Stimulated activated CD4-positive, alpha-beta T cell treated with anti-CD3 and anti-CD28 coated beads, Interleukin-15, amount 100 ng/mL, for 1 hour (primary cell): ENCODE measurements at places on chromosomes 2 and 18.

- no peak for DNase-seq
These were observed 58.2 kb downstream of the BCL2L11 start for GRCh38 chr2:111178730-111179405.

DNA sequence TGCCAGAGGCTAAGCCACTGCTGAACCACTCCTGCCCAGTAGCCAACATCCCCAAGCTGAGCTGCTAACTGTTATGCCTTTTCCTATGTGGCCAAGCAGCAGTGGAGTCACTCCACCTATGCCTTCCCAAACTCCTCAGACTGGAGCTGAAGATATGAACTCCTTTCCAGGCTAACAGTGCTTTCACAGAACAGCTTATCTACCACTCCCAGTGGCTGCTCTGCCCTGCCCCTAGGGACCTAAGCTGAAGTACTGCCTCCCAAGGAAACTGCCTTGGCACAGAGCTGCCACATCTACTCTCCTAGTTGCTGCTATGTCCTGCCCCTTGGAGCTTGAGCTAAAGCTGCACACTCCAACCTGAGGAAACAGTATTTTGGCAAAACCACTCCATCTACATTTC lies 275.9 kb downstream of the RBM43 start:
- DNase-seq, result no peak

DNA sequence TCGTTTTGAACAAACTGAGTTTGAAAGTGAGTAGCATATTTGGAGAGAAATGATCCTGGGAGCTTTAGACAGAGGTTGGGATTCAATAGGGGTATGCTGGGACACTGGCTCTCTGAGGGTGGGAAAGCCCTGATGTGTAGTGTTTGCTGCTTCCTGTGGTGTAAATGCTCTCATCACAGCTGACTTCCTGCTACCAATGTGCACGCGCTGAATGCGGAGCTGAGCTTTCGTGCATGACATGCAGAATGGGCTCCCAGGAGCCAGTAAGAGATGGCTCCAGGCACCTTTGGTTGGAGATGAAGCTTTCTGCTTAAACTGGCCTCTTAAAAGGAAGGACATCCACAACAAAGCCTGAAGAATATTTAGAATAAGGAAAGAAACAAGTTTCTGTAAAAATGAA lies 224.1 kb upstream of the CCDC150 start:
- DNase-seq, result no peak

DNA sequence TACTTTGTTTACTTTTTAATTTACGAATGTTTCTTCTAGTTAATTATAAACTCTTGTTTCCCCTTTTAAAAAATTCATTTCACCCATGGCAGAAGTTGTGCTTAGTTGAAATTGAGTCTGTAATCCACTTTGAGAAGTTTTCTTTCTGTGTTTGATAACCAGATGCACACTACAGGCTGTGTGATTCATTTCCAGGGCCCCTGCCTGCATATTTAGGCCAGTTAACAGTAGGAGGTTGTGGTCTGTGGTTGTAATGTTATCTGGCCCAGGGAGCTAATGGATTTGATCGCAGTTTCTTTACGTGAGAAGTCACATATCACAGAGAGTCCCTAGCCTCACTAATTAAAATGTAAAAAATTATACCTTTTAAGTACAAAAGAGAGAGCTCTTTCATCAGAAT lies 3.3 kb downstream of the CDH7 start:
- DNase-seq, result no peak

DNA sequence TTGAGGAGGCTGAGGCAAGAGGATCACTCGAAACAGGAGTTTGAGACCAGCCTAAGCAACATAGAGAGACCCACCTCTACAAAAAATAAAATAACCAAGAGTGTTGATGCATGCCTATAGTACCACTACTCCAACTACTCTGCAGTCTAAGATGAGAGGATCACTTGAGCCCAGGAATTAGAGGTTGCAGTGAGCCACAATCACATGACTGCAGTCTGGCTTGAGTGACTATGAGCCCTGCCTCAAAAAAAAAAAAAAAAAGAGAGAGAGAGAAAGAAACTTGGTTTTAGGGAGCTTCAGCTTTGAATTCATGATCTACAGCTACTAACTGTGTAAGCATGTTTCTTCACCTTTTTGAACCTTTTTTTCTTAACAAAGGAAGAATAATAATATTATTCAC lies 119.9 kb downstream of the HNMT start:
- DNase-seq, result no peak

DNA sequence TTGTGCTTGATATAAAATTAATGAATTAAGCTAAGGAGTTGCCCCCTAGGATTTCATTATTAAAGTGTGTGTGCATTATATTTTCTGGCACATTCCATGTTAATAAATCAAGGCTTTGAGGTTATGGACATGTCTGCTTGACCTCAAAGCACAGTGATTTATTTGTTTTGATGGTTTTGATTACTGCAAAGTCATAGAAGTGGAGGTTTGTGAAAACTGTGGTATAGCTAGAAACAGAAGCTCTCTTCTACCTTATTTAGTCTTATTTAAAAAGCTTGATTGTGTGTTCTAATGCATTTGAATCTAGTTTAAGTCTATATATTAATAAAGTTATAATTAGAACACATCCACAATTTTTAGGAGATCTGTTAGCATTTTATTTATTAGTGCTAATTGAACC lies 32.2 kb downstream of the DOK6 start:
- DNase-seq, result no peak

GRCh38 chr2:127193164-127193966 lies 26.7 kb downstream of the CYP27C1 start:
- DNase-seq, result no peak

DNA sequence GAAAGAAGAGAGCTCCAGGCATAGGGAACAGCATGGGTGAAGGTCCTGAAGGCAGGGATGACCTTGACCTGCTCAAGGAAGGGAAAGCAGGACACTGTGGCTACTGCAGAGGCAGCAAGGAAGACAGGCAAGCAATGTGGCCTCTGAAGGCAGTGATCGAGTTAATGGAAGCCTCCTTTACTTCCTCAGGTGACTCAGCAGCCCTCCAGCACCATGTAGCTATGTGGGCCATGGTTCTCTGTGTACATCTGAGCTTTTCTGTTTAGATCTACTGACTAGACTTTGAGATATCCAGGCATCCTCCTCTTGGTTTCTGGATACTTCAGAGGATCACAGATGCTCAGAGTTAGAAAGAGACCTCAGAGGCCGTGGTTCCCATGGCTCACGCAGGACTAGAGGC lies 107.3 kb upstream of the PID1 start:
- no peak for DNase-seq

GRCh38 chr2:99881901-99882591 lies 260.3 kb downstream of the AFF3 start:
- DNase-seq, result no peak

DNA sequence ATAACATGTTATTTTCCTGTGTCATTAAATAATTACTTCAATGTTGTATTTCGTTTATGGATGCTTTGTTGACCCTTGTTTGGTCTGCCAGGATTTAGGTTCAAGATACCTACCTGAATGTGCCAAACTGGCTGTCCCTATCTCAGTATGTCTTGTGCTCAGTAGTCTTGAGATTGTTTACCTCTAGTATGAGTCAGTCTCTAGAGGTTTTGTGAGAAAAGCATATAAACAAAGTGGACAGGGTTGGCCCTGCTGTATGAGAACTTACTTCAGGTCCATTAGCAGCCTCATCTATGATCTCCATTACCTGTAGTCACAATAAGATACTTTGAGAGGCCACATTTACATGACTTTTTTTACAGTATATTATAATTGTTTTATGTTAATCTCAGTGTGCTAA lies 17.8 kb downstream of the DDX18 start:
- no peak for DNase-seq

- no peak for DNase-seq
These were observed 718.7 kb upstream of the FAM98A start for GRCh38 chr2:34317797-34318196.

GRCh38 chr18:46452820-46453219 lies 204.2 kb downstream of the LOXHD1 start:
- no peak for DNase-seq

- DNase-seq, result no peak
These were observed 64.2 kb upstream of the THOC1 start for GRCh38 chr18:332007-332406.

DNA sequence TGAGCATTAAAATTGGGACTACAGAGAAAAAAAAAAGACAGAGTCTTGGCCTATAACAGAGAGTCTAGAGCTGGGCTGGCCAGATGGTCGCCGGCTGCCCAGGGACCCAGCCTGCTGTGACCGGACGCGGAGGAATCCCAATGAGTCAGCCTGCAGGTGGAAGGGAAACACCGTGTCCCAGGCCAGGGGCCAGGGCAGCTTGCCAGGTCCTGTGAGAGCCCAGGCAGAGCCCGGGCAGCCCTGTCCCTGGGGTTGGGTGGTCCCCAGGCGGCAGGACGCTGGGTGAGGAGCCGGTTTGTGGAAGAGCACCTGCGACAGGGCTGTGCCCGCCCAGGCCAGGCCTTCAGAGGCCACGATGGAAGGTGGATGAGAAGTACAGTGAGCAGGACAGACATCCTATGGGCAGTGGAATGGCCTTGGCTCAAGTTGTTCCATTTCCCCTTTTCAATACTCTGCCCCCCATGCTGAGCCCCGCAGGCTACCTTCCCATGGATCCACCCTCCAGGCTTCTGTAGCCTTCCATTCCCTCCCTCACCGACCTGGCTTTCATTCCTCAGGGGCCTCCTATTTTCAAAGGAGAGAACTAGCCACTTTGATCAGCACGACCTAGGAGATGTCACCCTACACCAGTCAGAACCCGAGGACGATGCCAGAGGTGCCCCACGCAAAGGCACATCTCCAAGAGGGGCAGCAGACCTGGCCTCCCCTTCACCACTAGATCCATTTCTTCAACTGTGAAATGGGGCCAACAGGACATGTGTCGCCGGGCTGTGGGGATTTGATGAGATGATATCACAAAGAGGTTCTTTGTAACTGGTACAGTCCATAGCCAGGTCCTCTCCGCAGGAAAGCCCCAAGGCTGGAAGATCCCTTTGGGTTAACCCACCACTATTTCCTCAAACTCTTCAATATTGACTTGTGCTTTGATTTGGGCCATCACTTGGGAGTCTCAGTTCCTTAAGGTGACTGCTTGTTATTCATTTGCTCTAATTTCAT lies 87.5 kb downstream of the POLR1A start:
- no peak for DNase-seq

GRCh38 chr2:134074619-134075018 lies 179.3 kb upstream of the MGAT5 start:
- DNase-seq, result no peak

- DNase-seq, result no peak
These were observed 47.9 kb downstream of the EML6 start for GRCh38 chr2:54771166-54771885.

DNA sequence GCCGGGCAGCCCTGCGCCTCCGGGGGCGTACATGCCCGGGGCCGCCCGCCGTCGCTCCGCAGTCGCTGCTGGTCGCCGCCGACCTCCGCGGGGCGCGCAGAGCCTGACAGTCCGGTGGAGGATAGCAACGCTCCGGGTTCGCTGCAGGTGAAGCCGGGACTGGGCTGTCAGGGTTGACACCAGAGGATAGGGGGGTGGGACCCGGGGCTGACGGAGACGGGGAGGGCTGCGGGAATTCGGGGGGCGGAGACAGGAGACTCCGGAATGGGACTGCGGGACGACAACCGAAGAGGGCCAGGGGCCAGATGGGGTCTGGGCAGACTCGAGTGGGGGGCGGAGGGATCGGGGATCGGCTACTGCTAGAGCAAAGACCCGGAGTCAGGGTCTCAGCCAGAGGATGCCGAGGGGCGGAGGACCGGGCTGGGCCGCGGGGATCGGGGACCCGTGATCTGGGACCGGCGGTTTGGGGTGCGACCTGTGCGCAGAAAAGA lies 403 bp downstream of the TMEM127 start:
- DNase-seq, result peak; percentile 16

- DNase-seq, result no peak
These were observed 596.2 kb downstream of the ARHGAP15 start for GRCh38 chr2:143725400-143725799.

DNA sequence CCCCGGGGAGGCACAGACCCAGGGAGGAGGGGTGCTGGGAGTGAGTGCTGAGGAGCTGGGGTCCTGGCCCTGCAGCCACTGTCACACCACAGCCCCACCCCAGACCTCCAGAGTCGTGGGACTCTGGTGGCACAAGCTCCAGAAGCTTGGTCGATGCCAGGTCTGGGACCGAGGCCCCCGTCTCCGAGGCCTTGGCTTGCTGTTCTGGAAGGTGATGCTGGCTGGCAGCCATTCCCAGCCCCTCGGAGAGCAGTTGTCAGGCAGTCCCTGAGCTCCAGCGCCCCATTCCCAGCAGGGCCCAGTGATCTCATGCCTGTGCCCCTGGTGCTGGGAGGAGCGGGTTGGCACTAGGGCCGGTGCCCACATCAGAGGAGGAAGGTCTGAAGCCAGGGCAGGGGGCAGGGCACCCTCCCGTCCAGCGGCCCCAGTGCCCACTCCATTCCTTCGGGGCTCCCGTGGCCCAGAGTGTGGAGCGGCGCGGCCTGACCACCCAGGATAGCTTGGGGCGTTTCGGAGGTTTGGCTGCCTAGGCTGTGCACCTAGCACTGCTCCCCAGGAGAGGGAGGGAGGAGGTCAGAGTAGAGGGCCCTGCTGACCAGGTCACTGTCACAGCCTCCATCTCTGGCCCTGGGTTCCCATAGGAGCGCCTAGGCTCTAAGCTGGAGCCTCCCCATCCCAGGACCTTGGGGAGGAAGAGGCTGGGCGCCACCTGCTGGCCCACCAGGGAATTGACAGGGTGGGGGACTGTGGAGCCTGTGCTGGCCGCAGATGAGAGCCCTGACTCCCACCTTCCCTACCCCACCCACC lies 16.8 kb upstream of the ALPI start:
- DNase-seq, result peak; percentile 29

- no peak for DNase-seq
These were observed 87.9 kb downstream of the OSBPL6 start for GRCh38 chr2:178282075-178282815.

DNA sequence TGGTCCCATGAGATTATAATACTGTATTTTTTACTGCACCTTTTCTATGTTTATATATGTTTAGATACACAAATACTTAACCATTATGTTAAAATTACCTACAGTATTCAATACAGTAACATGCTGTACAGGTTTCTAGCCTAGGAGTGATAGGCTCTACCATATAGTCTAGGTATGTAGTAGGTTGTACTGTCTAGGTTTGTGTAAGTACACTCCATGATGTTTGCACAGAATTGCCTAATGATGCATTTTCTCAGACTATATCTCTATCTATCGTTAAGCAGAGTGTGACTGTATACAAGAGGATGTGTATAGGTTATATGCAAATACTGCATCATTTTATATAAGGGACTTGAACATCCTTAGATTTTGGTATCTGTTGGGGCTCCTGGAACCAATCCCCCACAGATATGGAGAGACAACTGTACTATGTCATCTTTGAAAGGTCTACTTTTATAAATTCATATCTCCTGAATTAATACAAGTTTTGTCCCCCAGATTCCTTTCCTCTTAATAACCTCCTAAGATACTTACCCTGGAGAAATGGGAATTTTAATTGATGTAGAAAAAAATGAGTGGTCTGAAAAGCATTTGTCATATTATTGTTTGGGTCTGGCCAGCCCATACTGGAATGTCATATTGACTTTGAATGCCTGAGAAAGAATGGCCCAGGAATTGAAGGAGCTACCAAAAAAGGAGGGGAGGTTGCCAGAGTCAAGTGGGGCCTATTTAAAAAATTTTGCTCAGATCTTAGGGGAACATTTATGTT lies 36.6 kb downstream of the EHBP1 start:
- DNase-seq, result no peak

GRCh38 chr2:127379712-127380355 lies 7.9 kb downstream of the MAP3K2 start:
- DNase-seq, result no peak
